ENCODE measurements at places on chromosomes 12 and 14.
A peak's percentile ranks its signal among the peaks of the same experiment; 100 is the strongest.

DNA sequence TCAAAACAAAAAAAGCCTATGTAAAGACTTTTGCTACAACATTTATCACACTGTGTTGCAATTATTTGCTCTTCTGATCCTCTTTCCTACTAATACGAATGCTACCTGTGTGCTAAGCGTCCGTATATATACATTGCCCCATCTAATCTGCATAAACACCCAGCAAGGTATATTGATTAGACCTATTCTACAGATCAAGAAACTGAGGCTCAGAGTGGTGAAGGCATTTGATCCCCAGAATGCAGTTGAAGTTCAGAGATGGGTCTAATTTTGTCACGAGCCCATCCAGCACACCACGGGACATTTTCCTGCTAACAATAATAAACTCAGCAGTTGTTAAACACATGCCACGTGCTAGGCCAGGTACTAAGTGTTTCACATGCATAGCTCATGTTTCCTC lies 25.1 kb upstream of the CORO1C start:
- DNase-seq, result no peak

DNA sequence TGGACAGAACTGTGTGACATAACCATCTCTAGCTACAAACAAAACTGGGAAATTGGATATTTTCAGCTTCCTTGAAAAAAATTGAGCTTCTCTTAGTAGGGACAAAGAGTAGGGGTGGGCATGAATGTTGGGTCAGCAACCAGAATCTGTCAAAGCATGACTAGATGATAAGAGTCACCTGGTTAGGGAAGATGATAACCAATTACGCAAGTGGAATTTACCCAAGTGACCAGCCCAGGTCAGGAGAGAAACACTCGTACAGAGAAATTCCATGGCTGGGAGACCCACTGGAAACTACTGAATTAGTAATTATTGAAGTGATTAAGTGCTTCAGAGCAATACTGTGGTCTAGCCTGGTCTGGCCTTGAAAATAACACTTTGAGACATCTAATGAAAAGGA lies 36.3 kb upstream of the C12orf75 start:
- no peak for DNase-seq

DNA sequence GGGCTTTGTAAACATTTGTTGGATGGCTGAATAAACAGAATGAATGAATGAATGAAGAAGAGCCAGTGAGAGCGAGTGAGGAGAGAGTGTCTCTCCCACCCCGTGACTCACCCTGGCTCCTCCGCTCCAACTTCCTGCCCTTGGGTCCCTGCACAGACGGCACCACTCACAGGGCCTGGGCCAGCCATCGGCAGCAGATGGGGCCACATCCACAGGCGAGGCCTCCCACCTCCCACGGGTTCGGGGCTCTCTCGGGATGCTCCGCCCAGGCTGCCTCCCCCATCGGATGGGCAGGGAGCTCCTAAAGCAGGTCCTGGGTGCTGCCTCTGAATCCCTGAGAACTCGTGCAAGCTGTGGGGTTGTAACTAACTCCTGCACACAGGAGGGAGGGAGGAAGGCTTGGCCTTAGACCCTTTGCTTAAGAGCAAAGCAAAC lies 41.3 kb downstream of the CCNK start:
- DNase-seq, result no peak

- no peak for DNase-seq
Observed at GRCh38 chr12:2833327-2833726, 1.5 kb downstream of the NRIP2 start.

DNA sequence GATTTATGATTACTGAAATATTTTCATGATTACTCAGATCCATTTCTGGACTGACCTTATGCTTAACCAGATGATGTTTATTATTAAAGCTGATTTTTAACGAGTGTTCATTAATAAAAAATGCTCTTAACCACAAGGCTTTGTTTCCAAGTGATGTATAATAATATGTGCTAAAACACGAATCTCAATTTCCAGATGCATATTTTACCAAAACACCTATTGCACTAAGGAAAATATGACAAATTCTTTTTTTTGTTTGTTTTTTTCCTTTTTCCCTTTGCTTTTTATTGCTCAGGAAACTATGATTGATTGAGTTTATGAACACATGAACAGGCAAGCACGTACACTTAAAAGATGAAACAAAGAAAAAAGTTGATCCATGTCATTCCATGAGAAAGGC lies 16.9 kb upstream of the DUSP6 start:
- DNase-seq, result no peak

GRCh38 chr12:101680647-101681046 lies 16.8 kb upstream of the CHPT1 start:
- no peak for DNase-seq

GRCh38 chr12:91419809-91420208 lies 237.2 kb upstream of the DCN start:
- DNase-seq, result no peak

DNA sequence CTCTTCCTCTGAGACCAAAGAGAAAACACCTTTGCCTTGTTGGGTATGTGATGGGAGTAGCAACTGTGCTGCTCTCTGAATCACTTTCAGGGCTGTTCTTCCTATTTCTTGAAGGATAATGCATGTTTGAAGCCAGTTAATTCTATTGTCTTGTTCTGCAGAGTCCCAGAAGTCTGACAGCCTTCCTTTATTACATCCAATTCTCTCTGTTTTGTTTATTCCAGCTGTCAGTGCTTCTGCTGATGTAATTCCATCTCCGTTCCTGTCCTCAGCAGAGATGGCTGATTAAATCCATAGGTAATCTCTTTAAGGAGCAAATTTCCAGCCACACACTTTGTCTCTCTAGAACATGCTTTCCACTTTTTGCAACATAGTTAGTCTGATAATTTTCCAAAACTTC lies 59.7 kb downstream of the MGAT4C start:
- no peak for DNase-seq

DNA sequence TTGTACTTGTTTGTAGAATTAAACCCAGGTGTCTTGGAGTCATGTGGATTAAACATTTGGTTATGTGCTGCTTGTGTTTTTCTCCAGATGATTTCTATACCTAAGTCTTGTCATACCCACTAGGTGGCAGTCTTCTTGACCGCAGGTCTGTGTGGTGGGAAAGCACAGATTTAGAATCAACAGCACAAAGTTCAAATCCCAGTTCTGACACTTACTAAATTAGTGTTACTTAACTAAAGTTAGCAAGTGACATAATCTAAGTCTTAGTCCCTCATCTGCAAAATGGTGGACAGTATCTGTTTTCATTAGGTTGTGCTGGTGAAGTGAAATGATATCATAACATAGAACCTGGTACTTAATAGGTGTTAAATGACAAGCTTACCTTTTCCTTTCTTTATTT lies 151.0 kb upstream of the ARHGAP5 start:
- DNase-seq, result no peak

GRCh38 chr14:101473795-101474562 lies 87.3 kb upstream of the DIO3 start:
- DNase-seq, result no peak

GRCh38 chr12:31804185-31804504 lies 75.3 kb upstream of the AMN1 start:
- DNase-seq, result no peak

DNA sequence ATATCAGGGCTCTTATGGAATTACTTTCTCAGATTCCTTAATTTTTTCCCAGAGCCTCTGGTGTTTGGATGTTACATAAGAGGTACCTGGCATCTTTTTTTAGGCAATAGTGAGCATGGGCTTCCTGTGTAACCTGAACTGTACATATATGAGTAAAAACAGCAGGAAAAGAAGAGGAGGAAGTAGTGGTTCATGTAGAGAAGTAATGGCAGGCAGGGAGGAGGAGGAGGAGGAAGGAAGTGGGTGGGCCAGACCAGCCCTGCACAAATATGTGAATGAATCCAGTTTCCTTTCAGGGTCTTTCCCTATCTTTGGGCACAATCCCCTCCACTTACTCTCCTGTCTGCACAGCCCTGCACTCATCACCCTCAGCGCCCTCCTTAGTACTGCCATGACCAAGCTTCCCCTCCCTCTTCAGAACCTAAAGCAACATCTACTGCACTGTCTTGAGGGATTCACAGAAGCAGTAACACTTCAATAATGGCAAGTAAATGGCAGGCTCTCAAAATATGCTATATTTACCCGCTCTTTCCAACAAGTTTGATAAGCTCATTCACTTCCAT lies 40.9 kb upstream of the GSG1 start:
- no peak for DNase-seq

DNA sequence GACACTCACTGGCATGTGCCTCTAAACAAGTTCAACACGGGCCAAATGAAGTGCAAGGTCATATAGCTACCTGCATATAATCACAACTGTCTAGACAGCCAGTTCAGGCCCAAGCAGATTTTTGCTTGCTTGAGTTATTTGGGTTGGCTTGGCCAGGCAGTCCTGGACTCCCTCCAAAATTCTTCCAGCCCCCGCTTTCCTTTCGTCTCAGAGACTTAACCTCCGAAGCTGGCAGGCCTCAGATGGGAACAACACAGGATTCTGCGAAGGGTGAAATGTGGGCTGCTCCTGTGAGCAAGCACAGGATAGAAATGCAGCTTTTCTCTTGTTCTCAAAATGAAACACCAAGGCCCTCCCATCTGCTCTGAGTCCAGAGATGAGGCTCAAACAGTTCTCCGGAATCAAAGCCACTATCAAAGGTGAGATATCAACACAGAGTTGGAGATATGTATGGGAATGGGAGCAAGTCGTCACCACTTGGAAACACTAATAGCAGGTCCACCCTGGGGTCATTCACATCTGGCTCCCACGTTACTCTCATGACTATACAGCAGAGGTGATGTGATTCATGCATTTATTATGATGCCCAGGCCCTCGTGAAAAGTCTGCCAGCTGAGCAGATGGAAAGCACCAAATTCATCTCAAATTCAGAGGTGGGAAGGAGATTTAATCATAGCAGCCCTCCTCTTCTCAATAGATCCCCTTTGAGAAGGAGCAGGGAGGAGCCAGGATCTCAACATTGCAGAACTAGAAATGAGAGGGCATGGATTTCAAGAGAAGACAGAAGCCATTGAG lies 389.8 kb downstream of the NUAK1 start:
- DNase-seq, result no peak

GRCh38 chr14:68564191-68564825 lies 228.6 kb downstream of the ZFP36L1 start:
- DNase-seq, result no peak

- DNase-seq, result no peak
Observed at GRCh38 chr14:91245029-91245428, 525 bp upstream of the GPR68 start.

DNA sequence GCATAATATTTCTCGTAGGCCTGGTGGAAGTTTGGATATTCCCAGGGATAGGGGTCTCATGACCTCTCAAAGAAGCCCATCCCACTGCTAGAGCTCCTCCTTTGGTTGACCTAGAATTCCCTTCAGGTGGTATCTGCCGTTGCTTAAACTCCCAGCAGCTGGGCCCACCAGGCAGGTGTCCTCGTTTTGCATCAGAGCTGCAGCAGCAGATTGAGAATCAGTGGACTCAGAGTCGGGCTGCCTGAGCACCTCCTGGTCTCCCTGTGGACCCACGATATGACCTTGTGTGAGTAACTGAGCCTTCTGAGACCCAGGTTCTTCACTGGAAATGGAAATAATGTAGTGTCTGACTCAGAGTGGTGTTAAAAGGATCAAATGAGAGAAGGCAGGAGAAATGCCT lies 132.7 kb downstream of the PAPOLA start:
- no peak for DNase-seq

GRCh38 chr14:42470427-42470719 lies 863.7 kb downstream of the LRFN5 start:
- no peak for DNase-seq

- peak; percentile 56 for DNase-seq
Observed at GRCh38 chr12:44875954-44876543, at the start of gene NELL2. NELL2 (minus strand) TSS chr12:44876315; CDS start chr12:44875869, 446 bp downstream.

GRCh38 chr12:12883369-12884001 lies 7.9 kb upstream of the GPRC5A start:
- DNase-seq, result no peak

DNA sequence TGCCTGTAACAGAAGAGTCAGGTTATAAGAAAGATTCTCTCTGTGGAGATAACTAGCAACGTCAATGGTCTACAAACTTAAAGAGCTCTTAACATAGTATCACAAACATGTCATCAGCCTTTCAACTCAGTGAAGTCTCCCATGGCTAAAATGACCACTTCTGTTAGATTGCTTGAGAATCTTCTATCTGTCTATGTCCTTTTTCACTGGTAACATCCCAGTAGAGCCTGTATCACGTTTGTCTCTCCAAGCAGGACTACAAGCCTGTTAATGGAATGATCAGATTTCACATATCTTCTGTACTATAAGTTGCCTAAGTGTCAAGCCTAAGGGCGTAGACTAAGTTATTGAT lies 50.7 kb downstream of the SLC2A13 start:
- no peak for DNase-seq

GRCh38 chr12:52377266-52377665 lies 8.2 kb downstream of the KRT84 start:
- DNase-seq, result no peak

GRCh38 chr14:104864267-104865080 lies 594 bp upstream of the CEP170B start:
- DNase-seq, result no peak

GRCh38 chr12:5459051-5459782 lies 27.3 kb downstream of the NTF3 start:
- no peak for DNase-seq

- DNase-seq, result no peak
Observed at GRCh38 chr14:25150401-25150800, 100.5 kb upstream of the STXBP6 start.

DNA sequence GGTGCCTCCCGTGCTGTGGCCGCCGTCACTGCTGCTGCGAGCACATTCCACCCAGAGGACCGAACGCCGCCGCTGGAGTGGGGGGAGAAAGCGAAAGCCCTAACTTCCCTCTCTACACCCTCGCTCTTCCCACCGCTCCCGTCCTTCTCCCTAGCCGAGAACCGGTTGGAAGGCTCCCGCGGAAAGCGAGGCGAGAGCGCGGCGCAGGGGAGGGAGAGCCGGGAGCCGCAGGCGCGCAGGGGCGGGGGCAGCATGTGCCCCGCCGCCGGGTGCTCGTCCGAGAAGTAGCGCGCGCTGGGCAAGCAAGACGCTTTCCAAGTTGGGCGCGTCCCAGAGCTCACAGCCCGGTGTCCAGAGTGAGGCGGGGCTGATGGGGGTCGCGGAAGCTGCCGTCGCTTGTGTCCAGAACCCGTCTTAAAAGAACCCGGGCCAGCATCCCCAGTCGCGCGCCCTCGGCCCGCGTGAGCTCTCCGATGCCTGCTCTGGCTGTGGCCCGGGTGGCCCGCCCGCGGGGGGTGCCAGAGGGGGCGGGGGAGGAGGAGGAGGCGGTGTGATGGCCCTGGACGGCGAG lies at the start of gene TRHDE:
Gene TRHDE (plus strand): TSS at position 280 of the 571 bp plus-strand sequence. CDS start 274 bp downstream, at position 554.
- no peak for DNase-seq

GRCh38 chr12:2402073-2402579 lies 349.3 kb downstream of the CACNA1C start:
- DNase-seq, result no peak

GRCh38 chr12:125544960-125545359 lies 479.7 kb downstream of the AACS start:
- DNase-seq, result no peak

DNA sequence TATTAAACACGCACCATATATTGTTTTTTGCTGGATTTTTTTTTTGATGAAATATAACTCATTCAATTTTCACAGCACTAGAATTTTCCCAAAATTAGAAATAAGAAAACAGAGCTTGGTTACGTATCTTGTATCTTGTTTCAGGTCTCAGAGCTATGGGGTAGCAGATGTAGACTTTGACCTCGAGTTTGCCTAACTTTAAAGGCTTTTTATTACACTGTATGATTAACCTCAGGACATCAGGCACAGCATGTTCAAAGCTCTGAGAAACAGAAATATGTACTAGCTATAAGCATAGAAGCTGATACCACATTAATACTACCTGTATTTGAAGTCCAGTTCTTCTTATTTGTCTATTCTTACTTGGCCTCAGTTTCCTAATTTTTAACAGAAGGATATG lies 171.9 kb upstream of the KITLG start:
- DNase-seq, result no peak

GRCh38 chr14:67950386-67950785 lies 130.8 kb downstream of the RAD51B start:
- DNase-seq, result no peak
